Uterus (tissue), 4 donors: ENCODE measurements at places on chromosomes 12 and 14. TPM values are rescaled to one million over a fixed set of nuclear protein-coding genes. Genes with fewer than 3 reads are reported as not detected.

DNA sequence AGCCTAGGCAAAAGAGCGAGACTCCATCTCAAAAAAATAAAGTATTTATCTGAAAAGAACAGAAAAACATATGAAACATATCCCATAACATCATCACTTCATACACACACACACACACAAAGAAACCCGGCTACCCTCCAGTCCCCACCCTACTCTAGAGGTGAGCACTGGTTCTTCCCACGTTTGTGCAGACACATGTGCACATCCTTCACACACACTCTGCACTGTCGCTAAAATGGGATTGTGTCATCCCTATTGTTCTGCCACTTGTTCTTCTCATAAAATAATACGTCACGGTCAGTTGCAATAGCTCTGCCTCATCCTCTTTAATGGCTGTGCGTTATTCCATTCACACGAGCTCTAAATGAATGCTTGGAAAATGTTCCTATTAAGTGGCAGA lies 85.9 kb upstream of the ANO2 start:
- H3K4me1 ChIP-seq, result no peaks in the 10 kb centered on the region
- H3K36me3 ChIP-seq, result no peaks in the 10 kb centered on the region
- DNase-seq, result no peak
- H3K27ac ChIP-seq, result no peak overlapping the region

PRR4 gene
- not detected for total RNA-seq

GRCh38 chr14:54399560-54399959 lies 2.8 kb downstream of the CDKN3 start:
- DNase-seq, result no peak
- no peaks in the 10 kb centered on the region for H3K4me1 ChIP-seq
- no peak overlapping the region for H3K27ac ChIP-seq
- no peaks in the 10 kb centered on the region for H3K27me3 ChIP-seq
- H3K4me3 ChIP-seq, result no peak overlapping the region

- H3K27me3 ChIP-seq, result no peaks in the 10 kb centered on the region
- H3K4me3 ChIP-seq, result no peak overlapping the region
- no peaks in the 10 kb centered on the region for H3K4me1 ChIP-seq
- DNase-seq, result peak; percentile 25
- H3K36me3 ChIP-seq, result no peaks in the 10 kb centered on the region
- no peak overlapping the region for H3K27ac ChIP-seq
Observed at GRCh38 chr14:52080808-52081755, 12.2 kb upstream of the NID2 start.

DNA sequence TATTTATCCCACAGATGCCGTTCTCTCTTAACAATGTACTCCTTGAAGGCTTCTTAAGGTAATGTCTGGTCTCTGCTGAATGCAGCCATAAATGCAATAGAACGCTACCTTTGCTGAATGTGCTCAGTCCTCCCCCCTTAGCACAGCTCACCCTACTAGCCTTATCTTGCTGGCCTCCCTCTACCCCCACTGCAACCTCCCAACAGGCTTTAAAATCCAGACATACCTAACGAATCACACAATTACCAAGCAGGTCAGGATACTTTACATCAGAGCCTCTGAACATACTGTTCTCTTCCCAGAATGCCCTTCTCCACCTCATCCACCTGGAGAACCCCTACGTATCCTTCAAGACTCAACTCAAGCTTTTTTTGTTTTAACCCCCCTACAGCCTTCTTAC lies 51.0 kb upstream of the CRADD start:
- DNase-seq, result no peak
- H3K4me1 ChIP-seq, result no peaks in the 10 kb centered on the region
- no peak overlapping the region for H3K4me3 ChIP-seq
- peak overlapping the region; percentile 74 for H3K27ac ChIP-seq
- no peaks in the 10 kb centered on the region for H3K27me3 ChIP-seq

ACOT6 gene
- total RNA-seq, result not detected

DNA sequence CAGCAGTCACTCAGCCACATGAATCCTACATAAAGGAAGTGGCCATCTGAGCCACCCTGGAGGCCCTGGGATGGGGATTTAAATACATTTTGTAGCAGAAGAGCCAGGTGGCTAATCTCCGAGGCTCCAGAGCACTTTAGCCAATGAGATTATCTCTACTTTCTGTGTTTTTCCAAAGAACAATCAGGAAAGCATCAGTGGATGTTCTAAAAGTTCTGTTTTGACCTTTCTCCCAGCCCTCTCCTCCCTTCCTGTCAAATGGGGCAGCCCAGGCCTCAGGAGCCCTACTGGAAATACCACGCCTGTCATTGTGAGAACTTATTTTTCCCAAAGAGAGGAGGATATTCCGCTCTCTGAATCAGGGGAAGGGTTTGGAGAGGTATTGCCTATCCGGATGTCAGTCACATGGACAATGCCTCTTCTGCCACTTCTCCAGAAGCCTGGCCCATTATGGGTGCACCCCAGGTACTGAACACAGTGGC lies 336.8 kb upstream of the FKBP4 start:
- no peaks in the 10 kb centered on the region for H3K4me1 ChIP-seq
- no peak for DNase-seq
- H3K36me3 ChIP-seq, result no peaks in the 10 kb centered on the region
- H3K27me3 ChIP-seq, result no peaks in the 10 kb centered on the region
- H3K27ac ChIP-seq, result no peak overlapping the region
- no peak overlapping the region for H3K4me3 ChIP-seq

DNA sequence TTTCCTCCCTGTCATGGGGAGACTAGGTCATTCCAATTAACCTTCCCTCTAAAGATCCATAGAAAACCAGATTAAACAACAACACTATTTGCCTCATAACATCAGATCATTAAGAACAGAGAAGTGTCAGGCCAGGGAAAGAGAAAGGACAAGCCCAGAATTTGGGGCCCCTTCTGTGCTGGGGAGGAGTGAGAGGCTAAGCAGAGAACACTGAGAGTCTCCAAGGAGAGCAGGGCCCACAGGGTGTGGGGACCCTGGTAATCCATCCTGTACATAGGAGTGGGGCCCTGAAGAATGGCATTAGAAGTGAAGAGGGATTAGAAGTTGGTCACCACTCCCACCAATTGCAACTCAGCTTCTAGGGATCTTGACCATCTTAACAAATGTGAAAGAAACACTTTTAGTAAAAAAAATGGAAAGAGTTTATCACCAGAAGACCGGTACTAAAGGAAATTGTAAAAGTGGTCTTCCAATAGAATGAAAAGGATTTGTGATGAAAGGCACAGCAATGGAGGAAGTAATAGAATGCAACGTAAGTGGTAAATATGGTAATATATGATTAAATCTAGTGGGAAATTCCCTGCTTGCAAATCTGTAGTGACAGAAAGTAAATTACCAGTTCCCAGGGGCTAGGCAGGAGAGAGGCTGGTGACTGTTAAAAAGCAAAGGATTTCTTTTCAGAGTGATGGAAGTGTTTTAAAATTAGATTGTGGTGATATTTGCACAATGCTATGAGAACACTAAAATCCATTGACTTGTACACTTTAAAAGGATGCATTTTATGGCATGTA lies 14.0 kb upstream of the TMTC1 start:
- DNase-seq, result no peak
- H3K27ac ChIP-seq, result peak overlapping the region; percentile 44
- H3K36me3 ChIP-seq, result no peaks in the 10 kb centered on the region
- H3K4me1 ChIP-seq, result no peaks in the 10 kb centered on the region
- no peaks in the 10 kb centered on the region for H3K27me3 ChIP-seq

- no peak overlapping the region for H3K27ac ChIP-seq
- no peaks in the 10 kb centered on the region for H3K27me3 ChIP-seq
- no peaks in the 10 kb centered on the region for H3K4me1 ChIP-seq
- no peak overlapping the region for H3K4me3 ChIP-seq
- no peak for DNase-seq
Observed at GRCh38 chr12:115968211-115968610, 309.3 kb downstream of the MED13L start.

DNA sequence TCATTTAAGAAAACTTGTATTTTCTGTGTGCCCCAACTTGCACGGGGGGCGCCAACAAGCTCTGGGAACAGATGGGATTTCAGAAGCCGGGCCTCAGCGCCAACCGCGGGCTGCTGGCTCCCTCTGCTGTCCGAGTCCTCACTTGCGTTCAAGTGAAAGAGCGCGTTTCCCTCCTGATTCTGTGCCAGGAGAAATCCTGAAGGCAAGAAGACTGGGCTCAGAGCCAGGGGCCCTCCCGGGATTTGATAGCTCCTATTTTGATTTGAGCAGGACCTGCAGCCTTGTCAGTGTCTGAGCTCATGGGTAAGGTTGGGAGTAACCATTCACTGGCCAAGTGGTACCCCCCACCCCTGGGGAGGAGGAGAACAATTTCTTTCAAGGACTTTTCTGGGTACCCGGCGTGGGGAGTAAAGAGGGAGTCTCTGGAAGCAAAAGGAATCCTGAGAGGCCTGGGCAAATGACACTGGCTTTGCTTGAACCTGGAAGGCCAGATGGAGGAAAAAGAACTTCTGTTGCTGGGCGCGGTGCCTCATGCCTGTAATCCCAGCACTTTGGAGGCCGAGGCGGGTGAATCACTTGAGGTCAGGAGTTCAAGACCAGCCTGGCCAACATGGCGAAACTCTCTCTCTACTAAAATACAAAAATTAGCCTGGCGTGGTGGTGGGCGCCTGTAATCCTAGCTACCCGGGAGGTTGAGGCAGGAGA lies 179.0 kb upstream of the RGS6 start:
- no peaks in the 10 kb centered on the region for H3K36me3 ChIP-seq
- no peak overlapping the region for H3K4me3 ChIP-seq

- no peaks in the 10 kb centered on the region for H3K36me3 ChIP-seq
- H3K4me1 ChIP-seq, result no peaks in the 10 kb centered on the region
- H3K27me3 ChIP-seq, result no peaks in the 10 kb centered on the region
- no peak overlapping the region for H3K27ac ChIP-seq
- H3K4me3 ChIP-seq, result no peak overlapping the region
Observed at GRCh38 chr14:61212546-61212945, 68.6 kb downstream of the TMEM30B start.

DNA sequence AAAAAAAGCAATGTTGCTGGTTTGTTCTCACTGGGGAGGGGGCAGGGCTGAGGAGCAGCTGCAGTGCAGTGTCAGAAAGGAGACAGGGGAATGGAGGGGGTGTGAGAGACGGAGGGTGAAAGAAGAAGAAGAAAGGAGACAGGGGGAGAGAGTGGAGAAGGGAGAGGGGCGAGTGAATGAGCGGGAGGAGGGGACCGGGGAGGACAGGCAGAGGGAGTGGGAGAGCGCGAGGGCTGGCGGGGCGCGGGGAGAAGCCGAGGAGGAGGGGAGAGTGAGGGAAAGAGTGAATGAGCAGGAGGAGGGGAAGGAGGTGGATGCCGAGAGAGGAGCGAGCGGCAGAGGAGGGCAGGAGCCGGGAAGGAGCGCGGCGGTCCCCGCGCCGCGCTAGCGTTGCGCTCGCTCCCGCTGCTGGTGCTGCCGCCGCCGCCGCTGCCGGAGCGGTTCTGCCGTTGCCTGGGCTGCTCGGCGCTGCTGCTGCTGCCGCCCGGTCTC lies at the start of gene NOVA1:
Gene NOVA1, minus strand, starts transcription at position 445 of the 492 bp plus-strand sequence. CDS start 597 bp downstream, outside the sequence.
- no peaks in the 10 kb centered on the region for H3K27me3 ChIP-seq
- no peaks in the 10 kb centered on the region for H3K4me1 ChIP-seq
- peak; percentile 38 for DNase-seq
- no peaks in the 10 kb centered on the region for H3K36me3 ChIP-seq
- H3K4me3 ChIP-seq, result peak within 1 kb of the TSS; percentile 83

VWF gene
- total RNA-seq, result 418 TPM

DRAM1 gene
- total RNA-seq, result 7.1 TPM

DNA sequence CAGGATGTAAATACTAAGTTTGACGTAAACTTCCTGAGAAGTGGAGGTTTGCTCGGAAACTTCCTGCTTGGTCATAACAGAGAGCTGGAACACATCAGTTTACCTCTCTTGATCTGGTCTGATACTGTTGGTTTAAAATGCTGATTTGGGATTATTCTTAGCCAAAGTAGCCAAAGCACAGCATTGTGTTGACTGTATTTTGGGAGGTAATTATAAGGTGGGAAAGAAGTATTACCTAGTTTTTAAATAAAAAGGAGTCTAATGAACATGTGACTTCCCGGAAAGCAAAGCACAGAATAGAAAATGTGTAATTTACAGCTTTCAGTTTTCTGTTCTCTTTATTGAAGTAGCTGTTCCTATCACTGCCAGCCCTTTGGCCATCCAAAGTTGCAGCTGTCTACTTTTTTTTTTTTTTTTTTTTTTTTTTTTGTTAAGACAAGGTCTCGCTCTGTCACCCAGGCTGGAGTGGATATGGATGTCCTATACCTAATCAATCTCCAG lies 52.2 kb upstream of the SRP54 start:
- no peaks in the 10 kb centered on the region for H3K27me3 ChIP-seq
- H3K27ac ChIP-seq, result peak overlapping the region; percentile 17
- no peaks in the 10 kb centered on the region for H3K36me3 ChIP-seq
- DNase-seq, result no peak

DNA sequence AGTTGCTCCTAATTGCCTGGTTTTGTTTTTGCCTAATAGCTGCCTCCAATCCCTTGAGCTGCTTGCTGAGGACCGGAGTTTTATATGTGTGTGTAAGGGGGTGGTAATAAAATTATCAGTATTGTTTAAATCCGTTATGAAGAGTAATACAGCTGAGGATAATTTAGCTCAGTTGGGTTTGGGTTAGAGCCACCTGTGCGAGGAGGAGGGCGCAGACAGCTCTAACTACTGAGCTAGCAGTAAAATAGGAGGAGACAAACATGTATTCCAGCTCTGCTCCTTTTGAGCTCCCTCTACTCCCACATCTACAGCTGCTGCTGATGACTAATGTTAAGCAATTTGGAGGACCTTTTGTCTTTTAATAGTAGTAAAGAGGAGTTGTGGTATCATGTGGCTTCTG lies 61.5 kb downstream of the SPATS2 start:
- H3K4me1 ChIP-seq, result no peaks in the 10 kb centered on the region
- peak; percentile 19 for DNase-seq
- no peak overlapping the region for H3K27ac ChIP-seq
- no peak overlapping the region for H3K4me3 ChIP-seq
- H3K27me3 ChIP-seq, result no peaks in the 10 kb centered on the region
- no peaks in the 10 kb centered on the region for H3K36me3 ChIP-seq

PNMA1 gene
- total RNA-seq, result 57.7 TPM

- no peaks in the 10 kb centered on the region for H3K27me3 ChIP-seq
- H3K4me1 ChIP-seq, result peaks cover 2% of the 10 kb centered on the region
- H3K27ac ChIP-seq, result no peak overlapping the region
- no peaks in the 10 kb centered on the region for H3K36me3 ChIP-seq
- DNase-seq, result no peak
Observed at GRCh38 chr14:31029016-31029970, 3.1 kb upstream of the STRN3 start.

ZC2HC1C gene
- 2.4 TPM for total RNA-seq

- no peaks in the 10 kb centered on the region for H3K36me3 ChIP-seq
- peaks cover 12% of the 10 kb centered on the region for H3K4me1 ChIP-seq
Observed at GRCh38 chr12:75725521-75726111, 214.2 kb upstream of the KRR1 start.

DNA sequence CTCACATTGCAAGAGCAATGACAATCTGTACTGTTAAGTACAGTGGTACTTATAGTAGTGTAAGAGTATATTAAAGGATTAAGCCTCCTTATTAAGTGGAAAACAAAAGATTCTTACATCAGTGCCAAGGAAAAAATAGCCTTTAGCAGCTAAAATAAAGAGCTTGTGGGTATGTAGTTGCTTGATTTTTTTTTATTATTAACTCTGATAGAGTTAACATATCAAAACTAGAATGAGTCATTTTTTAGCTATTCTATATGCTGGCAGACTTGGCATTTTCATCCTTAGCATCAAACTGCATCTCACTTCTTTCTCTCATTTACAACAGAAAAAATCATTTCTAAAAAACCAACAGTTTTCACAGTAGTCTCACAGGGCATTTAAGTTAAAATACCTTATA lies 86.5 kb downstream of the ATP2B1 start:
- no peak overlapping the region for H3K27ac ChIP-seq
- no peak overlapping the region for H3K4me3 ChIP-seq
- no peak for DNase-seq
- no peaks in the 10 kb centered on the region for H3K4me1 ChIP-seq
- no peaks in the 10 kb centered on the region for H3K27me3 ChIP-seq
- H3K36me3 ChIP-seq, result no peaks in the 10 kb centered on the region
